AG09319 (cell line): ENCODE measurements at places on chromosomes 2 and 18.

GRCh38 chr2:145230546-145230945 lies 710.6 kb upstream of the ZEB2 start:
- DNase-seq, result no peak

- no peak for DNase-seq
Measured at GRCh38 chr18:10041180-10041579, 127.4 kb downstream of the VAPA start.

DNA sequence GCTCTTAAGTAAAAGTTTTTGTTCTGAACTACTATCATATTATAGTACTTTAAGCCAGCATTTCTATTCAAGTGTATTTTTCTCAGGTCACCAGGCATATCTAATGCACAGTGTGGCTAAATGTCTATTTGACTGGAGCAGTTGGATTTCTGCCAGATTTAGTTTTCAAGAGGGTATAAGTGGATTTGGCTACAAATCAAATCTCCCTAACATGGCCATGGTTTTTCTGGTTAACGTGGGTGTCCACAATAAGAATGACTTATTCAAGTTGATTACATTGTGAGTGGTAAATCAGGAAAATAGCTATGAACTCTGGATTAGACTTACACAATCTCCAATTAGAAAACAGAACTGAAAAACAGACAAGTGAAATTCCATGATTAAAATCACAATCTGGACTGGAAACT lies 5.7 kb upstream of the CHN1 start:
- no peak for DNase-seq

DNA sequence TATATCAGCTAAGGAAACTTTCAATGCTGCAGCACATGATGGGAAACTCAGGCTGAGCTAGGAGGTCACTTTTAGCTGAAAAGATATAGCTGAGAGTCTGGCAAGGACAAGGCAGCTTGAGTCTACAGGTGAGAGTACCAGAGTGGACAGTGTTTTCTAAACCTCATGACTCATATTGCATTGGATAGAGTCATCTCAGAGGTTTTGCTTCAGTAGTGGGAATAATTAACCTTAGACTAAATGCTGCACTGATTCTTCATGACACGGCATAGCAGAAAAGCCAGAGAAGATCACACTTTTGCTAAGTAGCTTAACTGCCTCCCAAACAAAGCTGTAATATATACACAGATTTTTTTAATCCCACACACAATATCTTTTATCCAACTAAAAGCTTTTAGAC lies 865.0 kb upstream of the CDH2 start:
- no peak for DNase-seq

DNA sequence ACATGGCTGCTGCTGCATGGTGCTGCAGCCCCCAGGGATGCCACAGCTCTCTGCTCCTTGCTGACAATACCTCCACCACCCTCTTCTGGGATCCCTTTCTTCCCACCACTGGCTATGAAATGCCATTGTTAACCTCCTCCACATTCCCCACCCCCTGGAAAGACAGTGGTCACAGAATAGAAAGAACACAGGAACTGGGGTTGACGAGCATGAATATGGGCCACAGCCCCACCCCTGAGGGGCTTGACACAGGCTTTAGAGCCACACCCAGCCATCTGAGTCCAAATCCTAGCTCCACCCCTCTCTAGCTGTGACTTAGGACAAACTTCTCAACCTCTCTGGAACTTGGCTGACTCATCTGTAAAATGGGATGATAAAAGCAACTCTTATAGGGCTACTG lies 47.3 kb downstream of the TMEM163 start:
- no peak for DNase-seq

DNA sequence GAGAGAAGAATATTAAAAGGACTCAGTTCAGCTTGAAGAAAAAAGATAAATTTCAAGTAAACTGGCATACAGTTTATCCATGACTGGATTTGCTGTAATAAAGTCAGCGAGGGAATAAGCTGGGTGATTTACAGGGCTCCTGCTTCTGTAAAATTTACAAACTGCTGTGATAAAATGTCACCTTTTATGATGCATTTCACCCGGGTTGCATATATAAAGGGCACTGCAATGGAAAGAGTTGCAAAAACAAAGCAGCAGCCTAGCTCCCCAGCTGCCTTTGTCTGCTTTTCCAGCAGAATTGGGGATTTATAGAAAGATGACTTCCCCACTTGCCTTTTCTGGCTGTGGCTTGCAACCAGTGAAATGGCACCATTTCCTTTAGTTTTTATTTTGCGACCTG lies 132.5 kb upstream of the LHCGR start:
- DNase-seq, result no peak

DNA sequence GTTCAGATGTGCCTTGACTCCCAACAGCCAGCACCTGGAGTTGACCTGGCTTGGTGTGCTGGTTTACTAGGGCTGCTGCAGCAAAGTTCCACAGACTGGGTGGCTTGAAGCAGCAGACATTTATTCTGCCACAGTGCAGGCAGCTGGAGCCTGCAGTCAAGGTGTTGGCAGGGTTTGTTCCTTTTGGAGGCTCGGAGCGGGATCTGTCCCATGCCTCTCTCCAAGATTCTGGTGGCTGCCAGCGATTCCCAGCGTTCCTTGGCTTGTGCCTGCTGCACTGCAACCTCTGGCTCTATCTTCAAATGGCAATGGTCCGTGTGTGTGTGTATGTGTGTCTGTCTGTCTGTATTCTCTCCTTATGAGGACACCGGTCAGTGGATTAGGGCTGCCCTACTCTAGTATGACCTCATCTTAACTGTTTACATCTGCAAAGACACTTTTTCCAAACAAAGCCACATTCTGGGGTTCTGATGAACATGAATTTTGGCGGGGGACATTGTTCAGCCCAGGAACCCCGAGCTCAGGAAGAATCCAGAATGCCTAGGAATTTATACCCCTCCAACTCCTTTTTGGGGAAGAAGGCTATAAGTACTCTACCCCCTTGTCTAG lies 44.7 kb upstream of the TMEM131 start:
- DNase-seq, result no peak

- DNase-seq, result no peak
Measured at GRCh38 chr2:217995731-217996231, 7.0 kb downstream of the TNS1 start.

- no peak for DNase-seq
Measured at GRCh38 chr2:120466704-120467054, 120.7 kb downstream of the INHBB start.

- no peak for DNase-seq
Measured at GRCh38 chr2:105301646-105302045, 27.9 kb downstream of the TGFBRAP1 start.

DNA sequence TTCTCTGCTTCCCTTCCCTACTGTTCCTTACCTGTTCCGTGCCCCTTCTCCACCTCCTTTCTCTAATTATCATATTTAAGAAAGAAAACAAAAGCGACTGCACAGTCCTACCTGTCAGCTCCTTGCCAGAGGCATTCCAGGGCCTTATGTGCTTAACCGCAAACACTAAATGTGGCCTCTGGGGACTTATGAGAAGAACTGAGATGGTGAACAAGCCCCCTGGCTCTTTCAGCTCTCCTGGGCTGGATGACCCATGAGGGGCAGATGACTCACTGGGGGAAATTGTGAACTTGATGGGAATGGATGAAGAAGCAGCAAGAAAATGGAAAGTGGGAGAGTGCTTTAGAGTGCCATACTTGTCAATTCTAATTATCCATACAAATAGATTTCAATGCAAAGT lies 106.3 kb upstream of the LYPD1 start:
- DNase-seq, result no peak

GRCh38 chr2:183232161-183232865 lies 108.1 kb downstream of the NUP35 start:
- DNase-seq, result no peak

DNA sequence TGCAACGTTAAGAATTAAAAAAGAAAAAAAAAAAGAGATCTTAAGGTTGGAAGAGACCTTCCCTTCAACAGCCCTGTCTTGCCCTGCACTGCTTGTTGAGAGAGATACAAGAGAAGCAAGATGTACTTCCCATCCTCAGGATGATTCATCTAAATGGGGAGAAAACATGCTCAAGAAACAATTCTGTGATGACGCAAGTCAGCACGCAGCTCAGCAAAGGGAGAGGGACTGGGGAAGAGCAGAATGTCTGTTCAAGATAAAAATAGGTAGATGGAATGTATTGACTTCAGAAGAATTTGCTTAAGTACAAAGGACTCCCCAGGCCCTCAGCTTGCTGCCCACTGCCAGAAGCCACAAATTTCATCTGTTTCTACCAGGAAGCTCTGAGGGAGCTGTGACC lies 198.2 kb upstream of the SPRED2 start:
- no peak for DNase-seq

GRCh38 chr2:223936862-223937326 lies 8.2 kb downstream of the WDFY1 start:
- DNase-seq, result no peak

- no peak for DNase-seq
Measured at GRCh38 chr2:29317077-29317517, 201.9 kb downstream of the CLIP4 start.

GRCh38 chr2:182261860-182262387 lies 164.9 kb downstream of the PDE1A start:
- no peak for DNase-seq

DNA sequence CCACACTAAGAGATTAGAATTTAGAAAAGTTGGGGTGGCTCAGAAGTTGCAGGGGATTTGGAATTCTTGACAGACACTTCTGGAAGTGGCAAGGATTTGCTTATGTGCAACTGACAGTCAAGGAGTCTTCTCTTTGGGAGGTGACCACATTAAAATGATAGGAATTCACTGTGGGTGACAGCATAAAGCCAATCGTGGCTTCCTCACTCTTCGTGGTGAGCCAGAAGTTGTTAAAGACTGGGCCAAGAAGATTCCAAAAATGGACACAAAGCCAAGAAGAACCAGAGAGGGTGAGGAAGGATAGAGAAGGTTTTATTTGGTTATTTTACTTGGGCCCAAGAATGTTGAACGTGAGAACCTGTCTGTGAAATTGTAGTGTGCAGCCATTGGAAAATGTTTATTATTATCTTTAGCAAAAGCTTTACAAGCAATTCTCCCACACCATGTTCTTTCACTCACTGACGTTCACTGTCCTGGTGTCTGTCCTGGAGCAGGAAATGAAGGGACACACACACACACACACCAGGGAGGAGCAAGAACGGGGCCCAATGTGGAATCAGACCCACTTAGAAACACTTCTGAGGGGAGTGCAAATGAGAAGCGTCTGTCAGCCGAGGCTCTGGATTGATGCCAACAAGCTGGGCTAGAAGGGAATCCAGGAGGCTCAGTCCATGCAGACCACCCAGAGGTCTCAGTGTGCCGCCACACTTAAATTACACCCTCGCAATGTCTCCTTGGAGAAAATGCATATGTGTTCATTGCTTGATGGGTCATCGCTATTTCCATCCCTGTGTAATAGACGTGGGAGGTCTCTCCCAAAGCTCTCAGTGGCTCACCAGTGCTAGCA lies 37.2 kb downstream of the STEAP3 start:
- DNase-seq, result no peak

- DNase-seq, result no peak
Measured at GRCh38 chr2:208097313-208097712, 27.0 kb downstream of the CRYGD start.

DNA sequence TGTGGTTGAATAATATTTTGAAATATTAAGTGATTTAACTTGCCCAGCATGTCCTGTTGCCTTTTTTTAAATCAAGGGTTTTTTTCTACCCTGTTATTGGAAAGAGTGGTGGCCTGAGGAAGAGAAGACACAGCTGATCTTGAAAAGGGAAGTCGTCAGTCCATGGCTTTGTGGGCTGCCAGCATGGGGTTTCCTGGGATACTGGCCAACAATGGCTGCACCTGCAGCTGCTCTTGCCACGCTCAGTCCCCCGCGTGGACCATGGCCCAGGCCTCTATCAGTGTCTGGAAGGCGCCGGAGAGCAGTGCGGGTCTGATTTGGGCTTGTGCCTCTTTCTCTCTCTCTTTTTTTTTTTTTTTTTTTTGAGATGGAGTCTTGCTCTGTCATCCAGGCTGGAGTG lies 99.3 kb downstream of the ASB1 start:
- no peak for DNase-seq

GRCh38 chr2:222950638-222951285 lies 89.9 kb downstream of the ACSL3 start:
- DNase-seq, result no peak

DNA sequence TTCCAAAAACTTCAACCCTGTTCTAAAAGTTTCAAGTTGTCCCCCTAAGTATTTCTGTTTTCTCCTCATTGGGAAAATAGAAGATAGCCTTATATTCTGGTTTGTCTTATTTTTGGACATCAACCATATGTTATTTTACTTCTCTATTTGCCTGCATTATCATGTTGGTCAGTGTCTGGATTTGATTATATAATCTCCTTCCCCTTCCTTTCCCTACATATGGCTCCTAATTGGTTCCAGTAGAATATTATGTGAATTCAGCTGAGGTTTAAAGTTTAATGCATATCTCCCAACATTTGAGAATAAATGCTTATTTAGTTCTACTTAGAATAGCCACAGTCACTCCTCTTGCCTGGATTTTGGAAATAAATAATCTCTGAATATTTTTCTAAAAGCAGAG lies 66.9 kb downstream of the OXER1 start:
- no peak for DNase-seq

DNA sequence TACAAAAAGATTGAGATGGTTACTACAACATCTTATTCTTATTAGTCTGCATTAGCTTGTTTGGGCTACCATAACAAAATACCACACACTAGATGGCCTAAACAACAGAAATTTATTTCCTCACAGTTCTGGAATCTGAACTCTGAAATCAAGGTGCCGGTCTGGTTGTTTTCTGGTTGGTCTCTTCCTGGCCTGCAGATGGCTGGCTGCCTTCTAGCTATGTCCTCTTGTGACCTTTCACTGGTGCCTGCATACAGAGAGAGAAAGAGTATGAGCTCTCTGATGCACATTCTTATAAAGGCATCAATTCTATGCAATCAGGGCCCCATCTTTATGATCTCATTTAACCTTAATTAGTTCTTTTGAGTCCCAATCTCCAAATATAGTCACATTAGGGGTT lies 696.5 kb downstream of the TDRD15 start:
- DNase-seq, result no peak

- no peak for DNase-seq
Measured at GRCh38 chr2:157488877-157489276, 45.0 kb upstream of the CYTIP start.

DNA sequence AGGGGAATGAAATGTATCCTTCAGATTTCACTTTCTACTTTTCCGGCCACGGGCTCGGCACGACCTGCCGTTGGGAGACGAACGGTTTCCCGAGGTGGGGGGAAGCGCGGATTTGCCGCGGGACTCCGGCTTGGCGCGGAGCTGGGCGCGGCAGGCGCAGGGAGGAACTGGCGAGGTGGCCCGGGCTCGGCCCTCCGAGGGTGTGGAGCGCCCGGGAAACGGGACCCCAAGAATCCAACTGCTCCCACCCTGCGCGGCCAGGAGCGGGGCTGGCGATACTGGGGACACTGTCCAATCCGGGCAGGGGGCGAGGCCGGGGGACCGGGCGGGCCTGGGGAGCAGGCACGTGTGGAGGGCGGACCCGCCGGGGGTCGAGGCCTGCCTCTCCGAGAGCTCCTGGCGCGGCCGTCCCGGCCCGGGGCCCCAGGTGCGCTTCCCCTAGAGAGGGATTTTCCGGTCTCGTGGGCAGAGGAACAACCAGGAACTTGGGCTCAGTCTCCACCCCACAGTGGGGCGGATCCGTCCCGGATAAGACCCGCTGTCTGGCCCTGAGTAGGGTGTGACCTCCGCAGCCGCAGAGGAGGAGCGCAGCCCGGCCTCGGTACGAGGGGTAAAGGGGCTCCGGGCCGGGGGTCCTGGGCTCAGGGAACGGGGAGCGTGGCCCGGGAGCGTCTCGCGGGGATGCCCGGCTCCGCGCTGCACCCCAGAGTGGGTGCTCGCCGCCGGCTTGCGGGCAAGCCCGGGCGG lies at the start of gene ANXA4:
ANXA4 (plus strand) TSS at position 560 of the 747 bp plus-strand sequence. CDS start 39,432 bp downstream, outside the sequence.
- no peak for DNase-seq

GRCh38 chr18:79487183-79487800 lies 91.6 kb downstream of the NFATC1 start:
- DNase-seq, result no peak

GRCh38 chr2:234286956-234287355 lies 209.9 kb downstream of the ARL4C start:
- no peak for DNase-seq
